ENCODE measurements at places on chromosomes 12 and 14.

DNA sequence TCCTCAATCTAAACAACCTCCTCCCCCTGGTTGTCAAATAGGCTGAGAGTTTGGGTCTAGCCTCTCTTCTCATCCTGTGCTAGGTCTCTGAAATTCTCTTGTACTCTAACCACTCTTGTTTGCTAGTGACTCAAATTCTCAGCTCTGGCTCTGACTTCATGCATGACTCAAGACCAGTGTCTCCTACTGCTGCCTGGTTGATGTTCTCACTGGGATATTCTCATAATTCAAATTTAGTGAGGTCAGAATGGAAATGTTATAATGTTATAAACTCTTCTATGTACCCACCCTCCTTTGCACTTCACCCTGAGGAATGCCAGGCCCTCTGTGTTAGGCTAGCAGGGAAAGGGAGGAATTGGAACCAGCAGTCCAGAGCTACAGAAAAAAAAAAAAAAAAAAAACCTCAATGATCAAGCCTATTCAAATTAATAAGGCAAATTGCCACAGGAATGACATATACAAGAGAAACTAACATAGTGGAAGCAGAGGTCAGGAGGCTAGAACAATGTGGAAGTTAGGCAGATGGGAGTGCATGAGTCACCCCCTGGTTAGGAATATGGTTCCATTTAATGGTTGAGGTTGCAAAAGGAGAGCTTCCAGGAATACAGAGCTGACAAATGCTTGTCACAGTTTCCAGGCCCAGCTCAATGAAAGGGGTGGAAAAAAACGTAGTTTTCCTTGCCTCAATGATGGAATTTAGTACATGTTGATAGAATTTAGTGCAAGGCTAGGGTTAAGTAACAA lies 459.5 kb downstream of the RMST start:
- no peak for DNase-seq

DNA sequence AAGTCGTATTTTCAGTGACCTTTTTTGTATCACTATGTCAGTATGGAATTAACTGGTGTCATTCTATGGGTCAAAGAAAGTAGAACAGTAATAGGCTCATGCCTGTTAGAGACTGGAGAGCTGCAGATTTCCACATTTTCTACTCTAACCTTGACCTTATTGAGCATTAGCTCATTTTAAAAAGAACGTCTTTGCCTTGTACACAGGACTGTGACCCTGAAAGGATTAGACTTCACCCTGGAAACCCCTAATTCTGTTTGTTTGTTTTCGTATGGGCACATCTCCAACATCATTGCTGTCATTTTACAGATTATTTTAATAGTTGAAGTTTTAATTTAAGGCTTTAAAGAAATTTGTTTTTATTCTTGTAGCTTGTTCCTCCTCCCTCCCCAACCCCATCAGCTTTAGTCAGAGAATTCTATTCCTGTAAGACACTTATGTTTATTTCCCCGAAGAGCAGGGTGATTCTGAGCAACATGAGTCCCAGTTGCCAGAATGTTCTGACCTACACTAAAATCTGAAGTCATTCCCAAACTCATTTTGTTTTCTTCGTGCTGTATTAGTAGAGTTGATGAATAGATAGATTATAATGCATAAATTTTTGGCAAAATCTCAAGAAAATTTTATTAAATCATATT lies 451.3 kb downstream of the FOXG1 start:
- no peak for DNase-seq

- DNase-seq, result no peak
Observed at GRCh38 chr12:49887091-49887490, 16.6 kb downstream of the FAIM2 start.

DNA sequence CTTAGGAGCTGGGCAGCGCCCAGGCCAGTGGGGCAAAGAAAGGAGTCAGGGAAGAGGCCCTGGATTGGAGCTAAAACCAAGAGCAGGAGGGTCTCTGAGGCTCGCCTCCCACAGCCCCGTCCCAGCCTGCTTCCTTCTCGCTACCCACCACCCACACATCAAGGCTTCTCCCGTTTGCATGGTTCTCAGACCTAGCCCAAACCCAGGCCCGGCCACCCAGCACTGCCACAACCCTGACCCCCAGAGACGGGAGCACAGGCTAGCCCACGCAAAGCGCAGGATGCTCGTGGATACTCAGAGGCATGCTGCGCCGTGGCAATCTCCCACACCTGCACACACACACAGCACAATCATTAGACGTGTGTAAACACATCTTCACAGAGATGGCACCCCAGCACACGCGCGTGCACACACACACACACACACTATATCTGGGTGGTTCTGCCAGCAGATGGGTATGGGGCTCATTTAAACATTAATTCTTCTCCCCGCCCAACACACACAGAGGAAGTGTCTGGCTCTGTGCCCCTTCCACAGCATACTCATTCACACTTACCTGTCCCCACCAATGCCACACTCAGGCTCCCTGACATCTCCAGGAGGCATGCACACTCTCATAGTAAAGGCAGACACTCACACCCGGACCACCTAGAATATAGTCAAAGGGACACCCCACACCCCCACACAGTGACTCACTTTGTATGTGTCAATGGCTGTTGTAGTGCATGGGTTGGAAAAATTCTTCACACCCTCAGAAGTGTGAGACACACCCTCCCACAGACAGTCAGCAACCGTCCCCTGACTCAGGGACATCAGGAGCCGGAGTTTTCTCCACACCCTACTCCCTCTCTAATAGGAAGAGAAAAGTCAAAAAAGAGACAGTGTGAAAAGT lies 1.1 kb downstream of the CARMIL3 start:
- DNase-seq, result no peak

DNA sequence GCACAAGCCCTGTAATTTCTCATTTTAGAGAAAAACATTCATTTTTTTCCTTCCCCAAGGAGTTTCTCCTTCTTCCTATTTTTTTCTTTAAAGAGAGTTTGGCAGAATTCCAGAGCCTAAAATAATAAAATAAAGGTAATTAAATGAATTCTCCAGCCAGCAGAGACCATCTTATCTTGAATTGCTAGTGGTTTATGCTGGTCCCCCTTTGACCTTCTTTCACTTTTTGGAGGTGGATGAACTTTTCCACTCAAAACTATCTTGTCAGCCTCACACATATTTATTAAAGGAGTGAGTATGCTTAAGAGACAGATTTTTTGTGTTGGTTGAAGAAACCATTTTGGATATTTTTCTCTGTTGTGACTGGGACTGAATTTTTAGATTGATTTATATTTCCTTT lies 47.6 kb downstream of the ADIPOR2 start:
- no peak for DNase-seq

GRCh38 chr12:102232446-102232845 lies 34.8 kb upstream of the PMCH start:
- no peak for DNase-seq

DNA sequence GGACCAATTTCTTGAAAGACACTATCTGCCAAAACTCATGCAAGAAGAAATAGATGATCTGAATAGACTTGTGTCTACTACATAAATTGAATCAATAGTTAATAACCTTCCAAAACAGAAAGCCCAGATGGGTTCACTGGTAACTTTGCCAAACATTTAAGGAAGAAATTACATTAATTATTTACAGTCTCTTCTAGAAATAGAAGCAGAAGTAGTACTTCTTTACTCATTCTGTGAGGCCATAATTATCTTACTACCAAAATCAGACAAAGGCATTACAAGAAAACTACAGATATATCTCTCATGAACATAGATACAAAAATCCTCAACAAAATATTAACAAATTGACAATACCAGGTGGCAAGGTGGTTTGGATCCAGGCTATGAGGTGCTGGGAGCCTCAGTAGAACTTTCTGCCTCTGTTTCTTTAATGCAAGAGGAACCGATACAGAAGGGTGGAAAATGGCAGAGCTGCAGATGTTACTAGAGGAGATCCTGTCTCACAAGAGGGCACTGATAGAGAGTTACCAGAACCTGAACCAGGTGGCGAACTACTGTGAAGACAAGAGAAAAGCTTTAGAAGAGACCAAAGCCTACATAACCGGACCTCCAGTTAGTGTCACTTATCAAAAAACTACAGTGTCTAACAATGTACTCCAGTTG lies 33.7 kb upstream of the KTN1 start:
- DNase-seq, result no peak

GRCh38 chr12:2265461-2266167 lies 212.8 kb downstream of the CACNA1C start:
- no peak for DNase-seq

DNA sequence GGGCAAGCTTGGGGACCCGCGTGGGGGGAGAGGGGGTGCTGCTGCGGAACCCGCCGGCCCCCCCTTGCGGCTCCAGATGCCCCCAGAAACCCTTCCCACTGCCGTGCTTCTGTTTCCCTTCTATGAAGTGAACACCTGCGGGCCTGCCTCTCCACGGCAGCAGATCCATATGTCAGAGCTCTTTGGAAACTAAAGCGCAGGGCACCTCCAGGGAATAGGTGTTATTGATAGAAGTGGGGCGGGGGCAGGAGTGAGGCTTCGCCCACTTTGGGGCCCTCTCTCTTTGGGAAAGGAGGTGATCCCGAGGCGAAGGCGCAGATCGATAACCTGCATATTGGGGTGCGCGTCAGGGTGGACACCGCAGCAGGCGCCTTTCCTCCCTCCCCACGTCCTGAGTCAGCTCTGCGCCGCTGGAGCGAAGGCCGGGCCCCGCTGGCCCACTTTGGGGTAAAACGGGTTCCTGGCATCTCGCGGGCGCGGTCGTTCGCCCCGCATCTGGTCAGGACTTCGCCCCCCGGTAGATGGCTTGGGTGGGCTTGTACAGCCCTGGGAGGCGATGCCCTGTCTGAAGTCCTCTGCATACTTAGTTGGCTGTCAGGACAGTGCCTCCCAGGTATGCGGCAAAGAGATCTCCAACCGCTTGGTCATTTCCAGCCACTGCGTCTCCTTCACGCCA lies 524 bp downstream of the KMT5A start:
- no peak for DNase-seq

- DNase-seq, result no peak
Observed at GRCh38 chr12:48285751-48286650, 64.7 kb downstream of the ZNF641 start.

DNA sequence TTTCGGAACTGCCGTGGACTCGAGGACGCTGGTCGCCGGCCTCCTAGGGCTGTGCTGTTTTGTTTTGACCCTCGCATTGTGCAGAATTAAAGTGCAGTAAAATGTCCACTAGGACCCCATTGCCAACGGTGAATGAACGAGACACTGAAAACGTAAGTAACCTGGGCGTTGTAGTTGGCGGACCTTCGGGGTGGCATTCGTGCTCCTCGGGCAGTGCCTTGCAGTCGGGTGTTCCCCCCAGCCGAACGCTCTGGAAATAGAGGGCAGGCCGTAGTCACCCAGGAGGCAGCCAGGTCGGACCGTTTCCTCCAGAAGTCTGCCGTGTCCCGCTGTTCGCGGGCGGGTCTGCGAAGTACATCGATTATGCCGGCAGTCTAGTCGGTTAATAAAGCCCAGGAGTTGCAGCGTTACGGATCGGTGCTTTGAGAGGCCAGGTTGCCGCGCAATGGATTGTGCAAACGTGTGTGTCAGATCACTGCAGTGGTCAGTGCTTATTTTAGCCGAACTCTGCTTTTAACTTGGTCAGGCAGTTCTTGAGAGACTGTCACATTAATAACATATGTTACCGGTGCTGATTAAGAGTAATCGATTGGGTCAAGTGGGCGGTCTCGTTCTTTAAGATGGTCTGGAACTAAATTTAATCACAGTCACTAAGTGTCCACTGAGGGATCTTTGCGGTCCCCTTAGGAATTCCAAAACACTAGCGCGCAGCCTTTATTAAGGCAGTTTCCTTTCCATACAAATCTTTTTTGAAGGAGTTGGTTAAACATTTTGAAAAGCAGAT lies 906 bp downstream of the MARK3 start:
- no peak for DNase-seq

- peak; percentile 36 for DNase-seq
Observed at GRCh38 chr14:74324931-74325361, 22.2 kb upstream of the ABCD4 start.

GRCh38 chr12:114448618-114448933 lies 42.6 kb upstream of the TBX5 start:
- DNase-seq, result no peak

DNA sequence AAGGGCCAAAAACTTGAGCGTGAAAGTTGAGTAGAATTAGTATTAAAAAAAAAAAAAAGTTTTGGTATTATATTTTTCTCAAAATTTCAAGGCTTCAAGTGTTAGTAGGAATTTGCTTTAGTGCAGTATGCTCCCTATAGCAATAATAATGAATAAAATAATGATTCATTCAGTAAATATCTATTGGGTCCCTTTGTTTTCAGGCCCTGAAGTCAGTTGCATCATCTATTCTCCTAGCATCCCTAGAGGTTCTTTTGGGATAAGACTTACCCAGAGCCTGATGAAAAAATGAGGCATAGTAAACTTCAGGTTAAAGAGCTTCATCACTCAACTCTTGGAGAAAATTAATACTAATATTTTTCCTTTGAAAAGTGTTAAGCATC lies 1.1 kb downstream of the KMT5A start:
- no peak for DNase-seq

Data from pons (tissue), 1 donor.